ENCODE measurements at places on chromosomes 12 and 14.

DNA sequence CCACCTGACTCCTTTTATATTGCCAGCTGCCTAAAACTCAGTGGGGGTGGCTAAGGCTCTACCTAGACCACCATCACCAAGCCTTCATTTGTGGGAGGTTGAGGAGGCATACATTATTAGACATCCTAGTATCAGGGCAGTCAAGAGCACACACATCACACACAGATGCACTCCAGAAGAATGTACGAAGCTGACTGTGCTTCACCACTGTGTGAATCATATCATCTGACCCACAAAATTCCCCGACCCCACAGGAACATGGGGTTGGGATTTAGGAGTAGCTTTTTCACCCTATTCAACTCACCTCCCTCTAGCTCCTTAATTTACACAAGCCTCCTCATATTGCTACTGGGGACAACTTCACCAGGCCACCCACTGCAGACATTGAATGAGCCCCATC is 64.8 kb upstream of the BDKRB2 start:
- no peak for DNase-seq

GRCh38 chr14:99713972-99714371 is 29.9 kb downstream of the CYP46A1 start:
- DNase-seq: no peak

GRCh38 chr14:98847521-98848468 is 424.2 kb downstream of the BCL11B start:
- no peak for DNase-seq

GRCh38 chr14:79298373-79298772 is 912.9 kb downstream of the DIO2 start:
- no peak for DNase-seq

GRCh38 chr12:18239526-18239925 is 21.8 kb upstream of the PIK3C2G start:
- DNase-seq: no peak

DNA sequence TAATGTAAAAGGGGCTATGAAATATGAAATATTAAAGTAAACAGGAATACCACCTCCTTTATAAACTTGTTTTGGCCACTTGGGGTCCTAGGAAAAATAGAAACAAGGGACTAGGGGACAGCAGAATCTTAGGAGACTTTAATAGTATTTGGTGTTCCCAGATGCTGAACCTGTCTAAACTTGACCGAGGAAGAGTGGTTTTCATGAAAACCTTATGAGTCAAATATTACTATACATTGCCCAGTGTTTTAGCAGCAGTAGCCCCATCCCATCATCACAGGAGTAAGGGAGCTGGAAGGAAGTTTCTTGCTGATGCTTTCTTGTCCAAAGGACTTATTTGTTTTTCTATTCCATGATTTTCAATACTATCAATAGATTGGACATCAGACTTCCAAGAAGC is 177.5 kb upstream of the CAND1 start:
- DNase-seq: no peak

- no peak for DNase-seq
These were observed 193.1 kb upstream of the TBX3 start for GRCh38 chr12:114876968-114877680.

GRCh38 chr12:51823875-51824565 is 24.5 kb downstream of the FIGNL2 start:
- DNase-seq: peak; percentile 64

DNA sequence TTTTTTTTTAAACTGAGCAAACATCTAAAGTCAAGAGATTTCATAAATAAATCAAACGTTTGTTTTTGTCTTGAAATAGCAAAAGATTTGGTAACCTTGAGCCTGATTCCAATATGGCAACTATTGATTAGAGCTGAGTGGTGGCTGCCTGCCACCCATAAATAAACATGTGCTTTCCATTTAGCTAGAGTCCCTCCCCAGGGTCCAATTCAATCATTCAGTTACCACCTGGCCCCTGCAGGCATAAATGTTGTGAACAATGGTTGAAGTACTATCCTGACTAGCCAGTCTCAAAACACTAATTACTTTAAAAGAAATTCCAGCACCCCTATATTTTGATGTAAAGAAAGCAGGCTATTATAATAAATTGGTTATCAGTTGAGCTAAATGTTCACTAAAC is 129.7 kb upstream of the GRIP1 start:
- peak; percentile 14 for DNase-seq

DNA sequence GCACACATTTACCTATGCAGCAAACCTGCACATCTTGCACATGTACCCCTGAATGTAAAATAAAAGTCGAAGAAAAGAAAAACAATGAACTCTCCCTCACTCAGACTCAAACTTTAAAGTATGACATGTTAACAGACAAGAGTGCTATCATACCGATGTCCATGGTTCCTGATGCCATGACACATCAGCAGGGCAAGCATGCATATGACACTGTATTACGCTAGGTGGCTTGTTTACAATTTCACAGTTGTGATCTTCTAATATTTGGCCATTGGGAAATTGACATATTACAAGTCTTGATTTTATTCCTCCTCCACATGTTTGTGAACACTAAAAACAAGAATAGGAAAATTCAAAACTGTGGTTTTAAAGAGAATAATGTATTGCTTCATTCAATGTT is 126.6 kb downstream of the ADAMTS20 start:
- DNase-seq: no peak

GRCh38 chr12:57724936-57725740 is 13.4 kb downstream of the AGAP2 start:
- DNase-seq: no peak

- no peak for DNase-seq
These were observed 100.8 kb downstream of the IGF1 start for GRCh38 chr12:102379346-102380162.

Data from ELF-1 (cell line).